ENCODE measurements at places on chromosomes 2 and 18. TPM values are rescaled to one million over a fixed set of nuclear protein-coding genes. Genes with fewer than 3 reads are reported as not detected.

Gene ITGA4
- total RNA-seq, result 2.5 TPM

Gene IL1R2
- 1.3 TPM for total RNA-seq

Gene BCL11A
- total RNA-seq, result 0.02 TPM

Gene GPN1
- 57.8 TPM for total RNA-seq

Gene C18orf54
- total RNA-seq, result 3.2 TPM

Gene REG3G
- total RNA-seq, result not detected

Gene GCG
- not detected for total RNA-seq

Gene LDLRAD4
- total RNA-seq, result 2.3 TPM

Gene CCDC102B
- total RNA-seq, result 0.49 TPM

Gene DSG3
- total RNA-seq, result not detected

Gene TTC39C
- 17.2 TPM for total RNA-seq

Gene MOGAT1
- not detected for total RNA-seq

Gene RBM43
- 3.4 TPM for total RNA-seq

Gene BOLL
- not detected for total RNA-seq

Gene CYS1
- total RNA-seq, result 1.1 TPM

Gene SDC1
- 148 TPM for total RNA-seq

Gene ALPG
- total RNA-seq, result 0.33 TPM

Gene HOXD13
- total RNA-seq, result 0.27 TPM

Gene BMP10
- total RNA-seq, result not detected

Gene FAM237A
- total RNA-seq, result not detected

Gene CCT7
- 543 TPM for total RNA-seq

Gene FBXO15
- 0.75 TPM for total RNA-seq

Gene CNDP1
- not detected for total RNA-seq

Gene OSBPL6
- total RNA-seq, result 7.4 TPM

Gene RETSAT
- 58.7 TPM for total RNA-seq

Gene CYTIP
- total RNA-seq, result not detected

Gene GAREM2
- 5.6 TPM for total RNA-seq

Gene SCTR
- total RNA-seq, result not detected

Gene LTBP1
- total RNA-seq, result 29.6 TPM

Gene ATRAID
- 230 TPM for total RNA-seq

Gene RAPGEF4
- total RNA-seq, result 0.29 TPM

Gene LAMA1
- total RNA-seq, result 0.06 TPM

Gene FAM228A
- not detected for total RNA-seq

Gene LBX2
- total RNA-seq, result 3.0 TPM

Gene EPB41L5
- 4.1 TPM for total RNA-seq

Gene MYO5B
- 9.4 TPM for total RNA-seq

Gene PRKAG3
- total RNA-seq, result not detected

Gene THADA
- total RNA-seq, result 22.5 TPM

Gene STON1
- 0.33 TPM for total RNA-seq

Gene REG1B
- total RNA-seq, result not detected

Gene ITGB6
- total RNA-seq, result 0.58 TPM

Gene REG3A
- not detected for total RNA-seq

Gene AKAIN1
- not detected for total RNA-seq

Gene ATP6V1C2
- 0.25 TPM for total RNA-seq

Gene FOXI3
- total RNA-seq, result not detected

Gene DAW1
- total RNA-seq, result 3.2 TPM

Gene PSMA8
- not detected for total RNA-seq

Gene RPRM
- total RNA-seq, result not detected

Gene C1GALT1C1L
- 2.0 TPM for total RNA-seq

Gene ASPRV1
- total RNA-seq, result 0.23 TPM

Gene SPC25
- 15.8 TPM for total RNA-seq

Gene ARHGAP25
- 0.34 TPM for total RNA-seq

Gene NAGK
- total RNA-seq, result 63.2 TPM

Gene POTEI
- total RNA-seq, result not detected

Gene MRO
- 0.26 TPM for total RNA-seq

Gene PMAIP1
- total RNA-seq, result 11.7 TPM

Gene ABCB11
- total RNA-seq, result not detected

Gene KIF1A
- 0.73 TPM for total RNA-seq

All from A549 treated with Mapracorat at 1 μM for 4 hours (cell line).